ENCODE measurements at places on chromosomes 3 and 15.

DNA sequence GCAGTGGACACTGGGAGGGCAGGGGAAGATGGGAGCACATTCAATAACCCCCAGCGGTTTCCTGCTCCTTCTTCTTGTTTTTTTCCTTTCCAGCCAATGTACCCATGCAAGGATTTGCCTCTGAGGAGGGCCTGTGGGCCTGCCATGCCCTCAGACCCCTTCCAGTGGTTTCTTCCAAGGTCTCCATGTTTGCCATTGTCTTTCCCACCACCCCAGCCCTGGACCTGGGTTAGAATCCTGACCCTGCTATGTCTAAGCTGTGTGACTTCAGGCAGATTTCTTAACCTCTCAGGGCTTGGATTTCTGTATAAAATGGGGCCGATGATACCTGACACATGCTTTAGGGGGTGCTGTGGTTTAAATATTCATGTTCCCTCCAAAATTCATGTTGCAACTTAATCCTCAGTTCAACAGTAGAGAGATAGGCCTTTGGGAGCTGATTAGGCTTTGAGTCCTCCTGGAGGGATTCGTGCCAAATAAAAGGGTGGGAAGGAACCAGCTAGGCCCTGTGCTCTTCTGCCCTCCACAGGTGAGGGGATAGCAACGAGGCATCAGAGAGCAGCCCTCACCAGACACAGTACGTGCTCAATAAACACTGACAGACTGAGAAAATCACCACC lies 46.3 kb upstream of the FLNB start:
- DNase-seq: no peak

DNA sequence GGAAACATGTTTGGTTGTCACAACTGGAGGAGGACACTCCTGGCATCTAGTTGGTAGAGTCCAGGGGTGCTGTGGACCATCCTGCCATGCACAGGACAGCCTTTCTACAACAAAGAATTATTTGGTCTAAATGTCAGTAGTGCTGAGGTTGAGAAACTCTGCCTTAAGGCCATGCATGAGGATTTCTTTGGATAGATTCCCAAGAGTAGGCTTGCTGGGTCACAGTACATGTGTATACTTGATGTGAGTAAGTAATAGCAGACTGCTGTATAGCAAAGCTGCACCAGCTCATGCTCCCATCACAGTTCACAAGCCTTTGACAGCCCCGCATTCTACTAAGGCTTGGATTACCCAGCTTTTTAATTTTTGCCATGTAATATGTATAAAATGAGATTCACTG lies 151.3 kb downstream of the MFSD1 start:
- no peak for DNase-seq

DNA sequence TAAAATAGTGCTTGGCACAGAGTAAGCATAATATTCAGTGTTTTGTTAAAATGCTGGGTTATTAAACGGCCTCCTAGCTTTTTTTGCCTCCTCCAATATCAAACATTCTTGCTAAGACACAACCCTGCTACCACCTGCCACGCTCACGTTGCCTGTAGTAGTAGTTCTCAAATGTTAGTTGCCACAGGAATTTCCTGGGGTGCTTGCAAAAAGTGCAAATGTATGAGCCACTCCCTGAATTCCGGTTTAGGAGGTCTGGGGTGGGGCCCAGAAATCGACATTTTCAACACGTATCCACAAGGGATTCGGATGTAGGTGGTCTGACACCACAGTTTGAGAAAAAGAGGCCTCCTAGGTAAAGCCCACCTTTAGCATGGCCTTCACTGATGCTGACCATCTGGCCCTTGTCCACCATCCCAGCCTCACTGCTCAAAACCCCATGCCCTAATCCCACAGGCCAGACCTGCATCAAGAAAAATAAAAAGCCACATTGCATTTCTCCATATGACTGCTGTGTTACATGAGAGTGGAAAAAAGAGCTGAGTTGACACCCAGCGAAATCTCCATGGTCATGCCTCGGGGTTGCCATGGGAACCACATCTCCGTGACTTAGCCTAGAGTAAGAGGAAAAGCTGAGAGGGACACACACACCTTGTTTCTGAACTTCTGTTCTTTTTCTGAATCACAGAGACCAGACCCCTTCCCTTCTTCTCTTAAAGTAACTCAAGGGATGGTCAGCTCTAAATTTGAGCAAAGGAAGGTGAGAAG lies 116.4 kb upstream of the HES1 start:
- no peak for DNase-seq

DNA sequence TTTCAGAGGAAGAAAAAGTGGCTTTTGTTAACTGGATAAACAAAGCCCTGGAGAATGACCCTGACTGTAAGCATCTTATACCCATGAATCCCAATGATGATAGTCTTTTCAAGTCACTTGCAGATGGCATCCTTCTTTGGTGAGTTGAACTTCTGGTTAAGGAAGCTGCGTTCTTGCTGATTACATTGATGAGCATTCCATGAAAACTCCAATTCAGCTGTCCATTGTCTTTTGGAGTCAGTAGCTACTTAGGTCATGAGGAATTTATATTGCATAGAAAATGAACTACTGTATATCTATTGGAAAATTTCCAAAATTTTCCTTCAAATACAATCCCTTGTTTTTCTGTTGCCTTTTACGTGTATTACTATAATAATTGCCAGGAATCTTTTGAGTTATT lies 47.7 kb upstream of the TRPC1 start:
- DNase-seq: no peak

GRCh38 chr3:37997342-37997741 lies 6.8 kb downstream of the VILL start:
- DNase-seq: no peak

DNA sequence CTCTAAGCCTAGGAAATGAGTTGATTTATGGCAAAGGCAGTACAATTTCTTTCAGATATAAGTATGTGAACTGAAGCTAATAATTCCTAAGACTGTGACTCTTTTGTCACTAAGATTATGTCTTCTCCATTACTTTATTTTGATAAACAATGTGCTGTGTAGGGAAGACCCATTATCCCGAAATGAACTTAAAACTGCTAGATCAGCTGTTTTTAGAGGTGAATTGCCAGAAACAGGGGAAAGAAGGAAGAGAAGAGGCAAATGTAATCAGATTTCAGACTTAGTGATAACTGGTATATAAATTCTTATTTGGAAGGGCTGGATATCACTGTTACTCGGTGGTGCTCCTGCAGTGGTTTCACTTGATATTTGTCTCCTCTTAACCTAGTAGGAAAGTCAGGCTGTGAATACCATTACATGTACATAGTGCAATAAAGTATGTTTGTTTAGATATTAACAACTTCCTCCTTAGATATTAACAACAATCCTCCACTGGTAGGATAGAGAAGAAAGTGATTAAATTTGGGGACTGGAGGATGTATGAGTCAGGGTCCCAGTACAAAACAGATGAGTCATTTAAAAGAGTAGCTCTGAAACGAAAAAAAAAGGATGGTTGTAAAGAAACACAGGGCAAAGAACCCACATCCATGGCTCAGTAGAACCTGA lies 338.5 kb upstream of the KCNH8 start:
- DNase-seq: no peak

DNA sequence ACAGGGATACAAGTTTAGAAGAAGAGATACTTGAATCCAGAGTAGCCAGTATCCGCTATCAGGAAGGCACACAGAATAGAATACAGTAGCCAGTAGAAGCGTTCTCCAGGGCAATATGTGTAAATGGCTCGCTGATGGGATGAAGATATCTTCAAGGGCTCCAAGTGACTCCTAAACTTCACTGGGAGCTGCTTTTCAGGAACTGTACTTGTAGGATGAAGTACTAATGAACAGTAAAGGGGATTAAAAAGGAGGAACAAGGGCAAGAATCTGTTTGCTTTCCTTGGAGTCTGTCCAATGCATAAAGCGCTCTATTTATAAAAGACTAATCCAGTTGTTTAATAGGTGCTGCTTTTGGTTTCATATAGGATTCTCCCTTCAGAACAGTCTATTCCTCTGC lies 78.4 kb downstream of the THRB start:
- DNase-seq: no peak

DNA sequence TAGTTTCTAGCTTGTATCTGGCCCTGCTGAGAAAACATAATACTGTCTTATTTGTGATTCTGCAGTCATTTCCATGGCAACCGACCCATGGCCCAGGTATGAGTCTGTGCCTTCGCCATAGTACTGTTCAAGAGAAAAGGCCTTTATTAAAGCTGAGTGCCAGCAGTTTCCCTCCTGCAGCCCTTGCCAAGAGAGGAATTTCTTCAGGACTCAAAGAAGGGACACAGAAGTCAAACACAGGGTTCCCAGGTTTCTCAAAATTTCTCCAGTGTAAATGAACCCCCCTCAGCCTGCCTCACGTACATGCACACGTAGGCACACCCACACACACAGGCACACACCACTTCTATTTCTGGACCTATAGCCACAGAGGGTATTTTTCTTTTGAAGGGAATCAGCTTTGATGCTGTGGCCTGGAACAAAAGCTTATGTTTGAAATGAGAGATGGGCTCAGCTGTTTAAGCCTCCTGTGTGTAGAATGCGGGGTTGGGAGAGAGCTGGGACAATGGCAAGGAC lies 269.2 kb downstream of the PDCD6IP start:
- DNase-seq: no peak

GRCh38 chr15:54206586-54207321 lies 228.5 kb downstream of the UNC13C start:
- DNase-seq: no peak

- DNase-seq: no peak
Observed at GRCh38 chr15:48178648-48178931, 495 bp upstream of the MYEF2 start.

DNA sequence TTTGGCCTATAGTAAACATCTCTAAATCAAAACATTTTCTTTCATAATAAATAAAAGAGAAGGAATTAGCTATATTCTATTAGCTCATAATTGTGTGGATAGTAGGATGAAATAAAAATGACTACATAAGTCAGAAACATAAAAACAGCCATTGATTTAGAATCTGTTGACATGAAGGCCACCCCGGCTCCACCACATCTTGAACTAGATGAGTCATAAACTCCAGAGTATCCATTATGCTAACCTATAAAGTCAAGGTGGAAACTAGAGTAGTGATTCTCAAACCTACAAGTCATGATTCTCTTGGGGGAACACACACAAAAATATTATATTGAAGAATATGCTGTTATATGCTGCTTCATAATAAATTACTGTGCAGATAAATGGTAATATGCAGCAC lies 831.0 kb downstream of the TUSC7 start:
- DNase-seq: no peak

DNA sequence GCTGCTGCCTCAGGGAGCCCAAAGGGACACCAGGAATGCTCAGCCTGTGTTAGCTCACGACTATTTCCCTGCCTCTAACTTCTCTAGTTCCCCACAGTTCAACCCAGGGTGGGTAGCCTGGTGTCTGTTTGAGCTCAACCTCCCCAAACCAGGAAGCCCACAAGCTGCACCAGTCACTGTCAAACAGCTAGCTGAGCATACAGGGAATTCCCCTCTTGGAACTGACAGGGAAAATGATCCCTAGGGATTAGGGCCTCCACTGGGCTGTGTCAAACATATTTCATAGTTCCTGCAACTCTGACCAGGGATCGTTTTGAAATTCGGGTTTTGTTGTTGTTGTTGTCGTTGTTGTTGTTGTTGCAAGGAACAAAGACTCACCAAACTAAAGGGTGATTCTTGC lies 147.1 kb upstream of the ICE2 start:
- no peak for DNase-seq

GRCh38 chr15:63598473-63599400 lies 1.6 kb downstream of the FBXL22 start:
- no peak for DNase-seq

DNA sequence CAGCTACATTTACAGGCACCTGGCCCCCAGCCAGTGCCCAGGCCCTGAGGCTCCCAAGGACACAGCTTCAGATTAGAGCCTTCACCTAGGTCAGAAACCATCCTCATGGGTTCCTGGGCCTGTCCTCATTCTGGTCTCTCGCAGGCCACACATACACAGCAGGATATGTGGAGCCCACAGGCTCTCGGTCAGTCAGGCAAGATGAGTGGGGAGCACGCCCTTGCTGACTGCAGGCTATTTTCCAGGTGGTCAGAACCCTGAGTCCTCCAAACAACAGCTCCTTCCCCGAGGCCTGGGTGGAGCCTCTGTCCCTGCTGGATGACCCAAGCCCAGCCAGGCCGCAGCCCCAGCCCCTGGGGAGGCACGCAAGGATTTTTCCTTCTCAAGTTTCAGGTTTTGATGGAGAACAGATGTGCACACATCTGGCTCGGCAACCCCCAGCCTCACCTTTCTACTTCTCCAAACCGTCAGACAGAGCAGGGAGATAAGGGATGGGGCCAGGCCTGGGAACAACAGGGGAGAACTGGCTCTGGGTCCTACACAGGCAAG lies 1.6 kb downstream of the STRA6 start:
- no peak for DNase-seq

DNA sequence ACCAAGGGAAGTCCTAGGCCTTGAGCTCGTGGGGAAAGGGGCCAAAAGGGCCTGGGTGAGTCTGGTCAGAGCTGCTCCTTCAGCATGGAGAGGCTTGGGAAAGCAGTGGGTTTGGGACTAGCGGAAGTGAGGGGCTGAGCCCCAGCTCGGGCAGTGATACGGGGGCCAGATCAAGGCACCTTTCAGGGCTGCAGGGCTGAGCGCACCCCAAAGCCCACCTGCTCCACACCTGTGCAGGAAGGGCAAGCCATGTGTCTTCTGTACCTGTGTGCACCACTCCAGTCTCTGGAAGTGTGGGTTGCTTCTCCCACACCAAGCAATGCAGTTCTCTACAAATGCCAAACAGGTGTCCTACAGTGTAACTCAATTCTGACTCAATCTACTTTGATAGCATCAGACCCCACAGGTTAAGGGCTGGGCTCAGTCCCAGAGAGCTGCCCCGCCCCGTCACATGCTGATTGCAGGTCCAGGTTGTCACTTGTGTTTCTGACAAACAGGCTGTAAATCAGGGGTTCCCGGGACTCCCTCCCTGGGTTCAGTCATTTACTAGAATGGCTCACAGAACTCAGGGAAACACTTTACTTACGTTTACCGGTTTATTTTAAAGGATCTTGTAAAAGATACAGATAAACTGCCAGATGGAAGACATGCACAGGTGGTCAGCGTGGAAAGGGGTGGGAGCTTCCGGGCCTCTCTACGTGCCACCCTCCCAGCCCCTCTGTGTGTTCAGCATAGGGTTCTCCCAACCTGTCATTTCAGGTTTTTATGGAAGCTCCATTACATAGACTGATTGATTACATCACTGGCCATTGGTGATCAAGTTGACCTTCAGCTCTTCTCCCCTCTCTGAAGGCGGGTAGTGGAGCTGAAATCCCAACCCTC lies 28.8 kb upstream of the KLF13 start:
- DNase-seq: no peak

- no peak for DNase-seq
Observed at GRCh38 chr15:27486051-27486450, 515.1 kb downstream of the GABRG3 start.

GRCh38 chr3:43688245-43688650 lies 2.5 kb upstream of the ABHD5 start:
- DNase-seq: no peak

DNA sequence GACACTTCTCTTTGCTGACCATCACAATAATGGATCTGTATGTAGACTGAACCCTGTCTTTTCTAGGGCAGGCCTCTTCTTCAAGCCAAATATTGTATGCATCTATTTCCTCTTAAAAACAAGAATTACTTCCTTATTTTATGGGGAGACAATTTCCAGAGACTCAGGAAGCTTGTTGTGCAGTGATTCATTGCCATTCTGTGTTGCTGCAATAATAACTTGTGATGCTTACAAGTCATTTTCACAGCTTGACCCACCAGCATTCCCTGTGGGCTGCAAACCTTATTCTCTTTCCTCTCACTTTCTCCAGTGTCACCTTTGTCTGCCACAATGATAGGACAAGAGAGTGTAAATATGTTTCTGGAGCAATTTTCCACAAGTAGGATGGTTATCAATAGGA lies 276.7 kb upstream of the SGO1 start:
- DNase-seq: no peak
